GOT3 (cell line): ENCODE measurements at places on chromosomes 4 and X.

- no peak for DNase-seq
Observed at GRCh38 chr4:119135721-119136121, at the start of gene MYOZ2. Gene MYOZ2, plus strand, starts transcription at chr4:119135832. Its CDS starts 694 bp downstream, at chr4:119136526.

DNA sequence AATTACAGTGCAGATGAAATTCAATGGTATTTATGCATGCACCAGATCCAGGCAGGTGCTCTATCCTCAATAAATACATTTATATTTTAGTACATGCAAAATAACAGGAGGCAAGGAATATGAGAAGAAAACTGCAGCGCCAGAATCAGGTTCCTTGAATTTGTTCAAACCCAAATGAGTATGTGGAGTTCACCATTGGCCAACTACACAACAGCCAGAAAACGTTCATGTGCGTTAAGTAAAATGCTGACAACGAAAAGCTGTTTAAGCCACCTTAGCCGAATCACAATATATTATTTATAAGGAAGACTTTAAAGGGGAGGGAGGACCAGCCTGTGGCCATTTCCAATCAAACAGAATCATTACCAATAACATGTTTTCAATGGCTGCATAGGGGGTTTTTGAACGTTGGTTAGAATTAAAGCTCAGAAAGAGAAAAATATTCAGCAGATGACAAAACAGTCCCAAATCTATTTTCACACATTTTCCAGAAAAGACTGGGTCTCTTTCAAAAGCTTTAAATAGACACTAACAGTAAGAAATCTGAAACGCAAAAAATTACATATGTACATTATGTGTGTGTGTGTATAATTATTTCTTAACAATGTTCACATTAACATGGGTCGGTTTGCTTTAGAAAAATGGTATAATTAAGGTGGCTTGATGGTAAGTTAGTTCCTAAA, 171.9 kb downstream of the LDB2 start:
- DNase-seq, result no peak

- DNase-seq, result no peak
Observed at GRCh38 chr4:174650711-174651355, 128.5 kb upstream of the HPGD start.

DNA sequence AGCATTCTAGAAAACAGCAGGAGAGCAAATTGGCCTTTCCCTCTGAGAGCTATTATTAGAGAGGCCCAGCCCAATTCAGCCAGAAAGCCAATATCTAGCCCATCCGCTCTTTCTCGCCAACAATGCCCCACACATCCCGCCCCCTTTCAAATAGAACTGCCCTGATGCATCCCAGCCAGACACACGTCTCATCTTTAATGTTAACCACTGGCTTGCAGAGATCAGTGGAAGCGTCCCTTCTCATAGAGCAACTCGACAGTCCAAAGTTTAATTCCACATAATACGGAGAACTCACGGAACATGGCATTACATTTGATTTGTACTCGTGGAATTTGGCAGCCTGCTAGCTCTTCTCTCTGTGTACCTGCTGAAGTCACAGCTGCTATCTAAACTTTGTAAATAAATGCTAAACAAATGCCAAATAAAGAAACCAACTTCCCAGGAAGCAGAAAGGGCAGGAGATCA, 304.4 kb downstream of the DHX15 start:
- DNase-seq, result no peak

DNA sequence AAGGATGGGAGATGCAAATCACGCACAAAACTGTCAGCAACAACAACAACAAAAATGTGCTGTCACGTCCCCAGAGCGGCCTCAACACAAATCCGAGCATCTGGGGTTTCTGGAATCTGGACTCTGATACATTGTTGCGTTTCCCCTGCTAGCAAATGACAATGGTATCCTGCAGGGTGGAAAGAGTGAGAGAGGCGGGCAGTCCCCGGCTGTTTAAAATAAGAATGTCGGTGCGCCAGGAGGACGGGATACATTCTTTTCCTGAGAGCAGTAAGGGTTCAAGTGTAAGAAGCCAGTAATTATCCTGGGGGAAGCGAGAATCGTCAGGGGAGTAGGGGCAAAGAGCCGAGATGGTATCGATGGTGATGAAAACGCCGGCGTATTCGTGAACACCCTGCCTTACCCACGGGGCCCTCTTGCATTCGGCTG, 310.2 kb downstream of the ASMT start:
- DNase-seq, result no peak

DNA sequence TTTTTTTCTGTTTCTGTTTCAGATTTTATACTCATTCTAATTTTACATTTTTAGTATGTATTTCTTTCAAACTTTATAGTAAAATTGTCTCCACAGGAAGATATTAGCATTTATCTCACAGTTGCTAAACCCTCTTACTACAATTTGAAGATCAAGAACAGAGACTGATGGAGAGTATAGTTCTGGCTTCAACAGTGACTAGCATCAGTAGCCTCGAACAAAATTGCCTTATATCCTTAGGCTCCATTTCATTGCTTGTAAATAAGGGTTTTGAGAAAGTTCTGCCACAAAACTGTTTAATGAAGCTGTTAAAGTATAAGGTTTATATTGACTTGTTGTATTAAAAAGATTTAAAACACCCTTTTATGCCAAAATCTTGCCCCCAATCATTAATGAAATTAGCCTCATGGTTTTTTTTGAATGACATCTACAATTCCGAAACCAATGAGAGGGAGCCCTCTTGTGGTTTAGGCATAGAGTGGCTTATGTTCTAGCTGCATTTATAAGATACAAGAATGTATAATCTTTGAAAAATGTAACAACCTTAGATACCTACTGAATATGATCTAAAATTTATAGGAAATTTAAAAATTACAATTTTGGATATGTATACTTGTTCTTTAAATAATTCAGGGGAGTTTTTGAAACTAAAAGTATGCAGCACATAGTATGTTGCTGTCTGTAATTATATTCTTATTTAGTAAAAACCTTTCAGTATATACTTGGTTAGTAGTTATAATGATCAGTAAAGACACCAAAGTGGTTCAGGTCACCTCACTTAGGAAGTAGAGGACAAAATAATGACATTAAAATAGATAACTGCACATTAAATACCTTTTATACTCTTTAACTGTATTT, 109.8 kb upstream of the HPGD start:
- DNase-seq, result no peak

DNA sequence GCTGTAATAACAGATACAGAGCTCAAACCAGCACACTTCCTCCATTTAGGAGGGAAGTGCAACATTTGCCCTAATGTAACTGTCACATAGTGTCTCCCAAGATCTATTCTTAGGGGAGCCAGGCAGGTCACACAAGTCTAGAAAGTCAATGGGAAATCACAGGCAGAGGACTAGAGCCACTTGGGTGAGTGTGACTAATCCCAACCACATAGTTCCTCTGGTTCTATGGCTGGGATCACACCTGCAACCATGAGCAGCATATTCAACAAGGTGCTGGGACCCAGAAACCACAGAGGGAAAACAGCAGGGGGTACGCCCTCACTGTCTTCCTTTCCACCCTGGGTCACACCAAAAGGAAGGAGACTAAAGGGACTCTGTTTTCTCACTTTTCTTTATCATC, 66.8 kb upstream of the TACR3 start:
- no peak for DNase-seq

- DNase-seq, result no peak
Observed at GRCh38 chr4:173521467-173522159, 8.4 kb downstream of the HAND2 start.

DNA sequence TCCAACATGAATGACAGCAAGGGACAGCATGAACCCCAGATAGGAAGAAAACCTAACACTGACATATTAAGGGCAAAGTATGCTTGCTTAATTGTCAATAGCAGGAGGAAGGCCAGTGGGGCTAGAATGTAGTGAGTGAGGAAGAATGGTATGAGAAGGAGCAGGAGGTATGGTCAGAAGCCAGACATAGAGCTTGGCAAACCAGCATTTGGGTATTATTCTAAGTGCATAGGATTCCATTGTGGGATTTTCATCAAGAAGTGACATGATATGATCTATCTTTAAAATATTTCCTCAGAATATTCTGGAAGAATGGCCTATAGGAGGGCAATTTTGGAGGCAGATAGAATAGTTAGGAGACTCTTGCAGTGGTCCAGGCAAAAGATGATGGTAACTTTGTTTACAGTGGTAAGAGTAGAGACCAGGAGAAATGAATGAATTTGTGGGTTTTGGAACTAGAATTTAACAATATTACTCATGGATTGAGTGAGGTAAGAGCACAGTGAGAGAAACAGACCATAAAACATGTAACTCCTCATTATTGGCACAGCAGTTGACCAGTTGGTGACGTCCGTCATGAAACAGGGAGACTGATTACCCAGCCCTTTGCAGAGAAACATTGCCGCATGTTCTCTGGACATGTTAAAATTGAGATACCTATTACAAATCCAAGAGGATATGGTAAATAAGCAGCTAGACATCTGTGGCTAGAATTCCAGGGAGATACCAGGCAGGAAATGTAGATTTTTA, 246.5 kb upstream of the HS3ST1 start:
- no peak for DNase-seq

DNA sequence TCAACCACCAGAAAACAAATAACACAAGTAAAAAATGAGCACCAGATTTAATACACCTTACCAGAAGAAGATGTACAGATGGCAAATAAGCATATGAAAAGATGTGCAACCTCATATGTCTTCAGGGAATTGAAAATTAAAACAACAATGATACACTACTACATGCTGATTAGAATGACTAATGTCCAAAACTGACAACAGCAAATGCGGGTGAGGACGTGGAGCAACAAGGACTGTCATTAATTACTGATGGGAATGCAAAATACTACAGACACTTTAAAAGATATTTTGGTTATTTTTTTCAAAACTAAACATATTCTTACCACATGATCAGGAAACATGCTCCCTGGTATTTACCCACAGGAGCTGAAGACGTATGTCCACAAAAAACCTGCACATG, 140.3 kb downstream of the FRYL start:
- no peak for DNase-seq

DNA sequence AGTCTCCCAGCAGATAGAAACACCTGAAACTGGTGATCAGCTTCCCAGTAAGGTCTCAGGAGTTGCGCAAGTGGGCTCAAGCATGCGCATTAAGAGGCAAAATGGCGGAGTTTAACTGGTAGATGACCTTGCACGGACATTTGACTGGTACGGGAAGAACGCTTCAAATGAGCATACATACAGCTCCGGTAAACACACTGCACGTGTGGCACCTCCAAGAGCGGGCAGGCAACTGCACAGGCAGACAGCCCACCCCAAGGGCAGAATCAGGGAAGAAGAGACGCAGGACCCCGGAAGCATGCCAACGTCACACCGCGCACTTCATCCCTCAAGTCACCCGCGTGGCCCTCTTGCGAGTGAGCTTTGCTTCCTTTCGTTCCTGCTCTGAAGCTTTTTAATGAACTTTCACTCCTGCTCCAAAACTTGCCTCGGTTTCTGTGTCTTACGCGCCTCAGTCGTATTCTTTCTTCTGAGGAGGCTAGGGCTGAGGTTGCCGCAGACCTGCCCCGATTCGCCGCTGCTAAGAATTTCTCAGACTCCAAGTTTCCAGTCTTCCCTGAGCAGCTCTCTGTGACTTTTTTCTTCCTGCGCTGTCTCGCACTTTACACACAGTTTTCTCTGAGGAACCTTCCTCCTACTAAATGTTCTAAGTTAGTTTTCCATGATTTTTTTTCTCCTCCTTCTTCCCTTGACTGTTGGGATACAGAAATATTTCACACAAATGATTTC, 180.7 kb upstream of the ZFP42 start:
- no peak for DNase-seq

DNA sequence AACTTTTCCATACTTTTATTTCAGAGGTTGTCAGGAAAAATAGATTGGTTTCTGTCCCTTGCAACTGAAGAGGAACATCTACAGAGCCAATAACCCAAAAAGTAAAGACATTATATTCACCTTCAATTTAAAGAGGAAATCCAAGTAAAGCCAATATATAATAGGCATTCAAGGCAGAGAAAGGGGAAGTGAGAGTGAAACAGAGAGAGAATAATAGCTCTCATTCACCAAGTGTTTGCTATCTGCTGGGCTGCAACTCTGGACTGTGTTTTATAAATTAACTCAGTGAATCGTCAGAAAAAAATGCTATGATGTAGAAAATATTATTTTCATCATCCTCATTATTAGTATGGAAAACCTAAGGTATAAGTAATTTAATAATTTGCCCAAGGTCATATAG, 448.5 kb downstream of the TRAM1L1 start:
- no peak for DNase-seq

- DNase-seq, result no peak
Observed at GRCh38 chr4:163166041-163166579, 580 bp downstream of the NAF1 start.

DNA sequence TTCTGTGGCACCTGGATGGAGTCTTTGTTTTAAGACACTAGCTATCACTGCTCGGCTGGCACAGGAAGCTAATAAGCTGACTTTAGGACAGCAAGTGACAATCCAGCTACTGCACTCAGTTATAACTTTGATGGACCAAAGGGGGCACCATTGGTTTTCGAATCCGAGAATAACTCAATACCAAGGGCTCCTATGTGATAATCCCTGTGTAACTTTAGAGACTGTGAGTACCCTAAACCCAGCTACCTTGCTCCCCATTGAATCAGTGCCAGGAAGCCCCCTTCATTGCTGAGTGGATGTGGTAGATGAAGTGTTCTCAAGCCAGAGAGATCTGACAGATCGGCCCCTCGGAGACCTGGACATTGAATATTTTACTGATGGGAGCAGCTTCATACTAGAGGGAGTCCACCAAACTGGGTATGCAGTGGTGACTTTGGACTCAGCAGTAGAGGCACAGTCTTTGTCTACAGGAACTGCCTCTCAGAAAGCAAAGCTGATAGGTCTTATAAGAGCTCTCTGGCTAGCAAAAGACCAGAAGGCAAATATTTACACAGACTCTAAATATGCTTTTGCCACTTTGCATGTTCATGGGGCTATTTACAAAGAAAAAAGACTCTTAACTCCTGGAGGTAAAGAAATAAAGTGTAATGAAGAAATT, 35.5 kb upstream of the UGT2B7 start:
- no peak for DNase-seq

GRCh38 chr4:105990933-105991332, 95.7 kb downstream of the NPNT start:
- DNase-seq, result no peak

- no peak for DNase-seq
Observed at GRCh38 chrX:79477691-79478090, 110.6 kb upstream of the ITM2A start.

- no peak for DNase-seq
Observed at GRCh38 chr4:110989125-110989524, 366.2 kb upstream of the PITX2 start.

- DNase-seq, result no peak
Observed at GRCh38 chr4:171017593-171017992, 795.6 kb upstream of the GALNTL6 start.

GRCh38 chr4:25001509-25001908, 29.2 kb downstream of the LGI2 start:
- no peak for DNase-seq

- DNase-seq, result no peak
Observed at GRCh38 chrX:102515975-102516941, at the start of gene TMSB15A. Gene TMSB15A, minus strand, starts transcription at chrX:102516739.

DNA sequence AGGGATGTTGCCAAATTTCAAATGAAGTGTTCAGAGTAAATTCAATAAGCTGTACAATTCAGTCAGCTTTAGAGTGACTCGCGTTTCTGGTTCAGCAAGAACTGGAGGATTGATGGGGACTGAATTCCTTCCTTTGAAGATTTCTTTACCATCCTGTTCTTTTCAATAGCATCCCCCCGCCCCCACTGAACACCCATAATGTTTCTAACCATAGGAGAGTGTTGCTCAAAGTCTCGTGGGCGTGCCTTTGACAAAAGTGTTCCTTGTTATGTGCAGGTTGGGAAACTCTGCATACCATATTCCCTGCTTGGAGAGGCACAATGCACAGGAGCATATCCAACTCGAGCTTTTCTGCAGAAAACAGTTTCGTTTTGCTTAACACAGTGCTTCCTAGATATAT, 323.5 kb upstream of the CASK start:
- DNase-seq, result no peak
